Fibroblast of villous mesenchyme (primary cell): ENCODE measurements at places on chromosomes 2 and 18.

DNA sequence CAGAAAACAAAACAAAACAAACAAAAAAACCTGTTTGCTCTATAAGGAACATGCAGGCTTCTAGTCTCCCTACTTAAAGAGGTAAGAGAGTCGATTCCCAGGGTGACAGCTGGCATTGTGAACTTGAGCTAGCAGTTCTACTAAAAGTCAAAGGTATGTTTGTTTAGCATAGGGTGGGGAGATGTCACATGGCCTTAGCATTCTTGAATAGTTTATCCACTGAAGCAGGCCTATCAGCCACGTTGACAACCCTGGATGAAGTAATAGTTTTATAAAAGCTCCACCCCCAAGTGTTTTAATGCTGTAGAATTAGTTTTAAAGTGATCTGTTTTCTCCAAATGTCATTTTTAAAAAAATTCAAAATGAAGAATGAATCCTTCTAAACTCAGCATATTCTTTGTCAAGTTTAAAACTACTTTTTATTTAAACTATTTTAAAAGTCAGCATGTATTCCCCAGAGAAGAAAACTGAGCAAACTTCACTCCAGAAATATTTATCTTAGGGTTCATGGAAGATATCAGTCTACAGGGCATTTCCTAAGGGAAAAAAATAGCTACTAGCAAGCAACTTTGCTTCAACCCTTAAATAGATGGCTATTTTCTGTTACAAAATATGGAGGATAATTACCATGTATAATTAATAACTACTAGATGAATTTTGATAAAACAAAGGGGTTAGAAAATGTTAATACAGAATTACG, 1.7 kb downstream of the MYOM1 start:
- no peak for DNase-seq

DNA sequence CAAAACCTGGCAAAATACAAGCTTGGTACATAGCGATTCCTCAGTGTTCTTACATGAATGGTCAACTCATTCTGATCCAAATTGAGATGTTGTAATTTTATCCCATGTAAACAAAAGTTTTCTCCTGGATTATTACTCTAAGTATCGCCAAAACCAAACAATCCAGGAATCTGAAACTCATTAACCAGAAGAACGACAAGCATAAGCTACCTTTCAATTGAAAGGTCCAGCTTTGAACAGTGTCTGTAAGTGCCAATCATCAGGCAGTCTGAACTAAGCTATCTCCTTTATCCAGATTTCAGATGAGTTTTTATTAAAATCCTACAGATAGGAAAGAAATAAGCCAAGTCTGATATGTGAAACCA, 2.4 kb downstream of the MEX3C start:
- peak; percentile 7 for DNase-seq

GRCh38 chr2:191170301-191170636, 19.5 kb upstream of the STAT4 start:
- DNase-seq, result no peak

DNA sequence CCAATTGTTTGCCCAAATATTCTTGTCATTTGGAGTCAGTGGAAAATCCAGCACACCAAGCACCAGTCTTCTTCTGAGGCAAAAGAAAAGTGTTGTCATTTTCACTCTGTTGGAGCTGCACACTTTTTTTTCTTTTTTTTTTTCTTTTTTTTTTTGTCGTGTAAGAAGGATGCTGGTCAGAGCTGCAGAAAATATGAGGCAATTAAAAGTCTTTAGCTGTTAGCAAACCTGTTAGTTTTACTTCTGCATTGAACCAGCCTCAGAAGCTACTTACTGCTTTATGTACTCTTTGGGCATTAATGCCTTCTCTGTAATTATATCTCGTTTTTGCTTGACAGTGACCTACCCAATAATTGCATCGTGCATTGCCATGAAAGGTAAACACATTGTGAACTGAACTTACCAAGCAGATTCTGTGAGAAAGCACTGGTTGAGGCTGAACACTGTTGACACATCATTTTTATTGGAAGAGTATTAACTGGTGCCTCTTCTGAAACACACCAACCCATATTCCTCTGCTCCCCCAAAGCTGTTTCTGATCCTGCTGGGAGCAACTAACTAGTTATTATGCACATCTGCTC, 165.4 kb downstream of the CAPN13 start:
- DNase-seq, result no peak

DNA sequence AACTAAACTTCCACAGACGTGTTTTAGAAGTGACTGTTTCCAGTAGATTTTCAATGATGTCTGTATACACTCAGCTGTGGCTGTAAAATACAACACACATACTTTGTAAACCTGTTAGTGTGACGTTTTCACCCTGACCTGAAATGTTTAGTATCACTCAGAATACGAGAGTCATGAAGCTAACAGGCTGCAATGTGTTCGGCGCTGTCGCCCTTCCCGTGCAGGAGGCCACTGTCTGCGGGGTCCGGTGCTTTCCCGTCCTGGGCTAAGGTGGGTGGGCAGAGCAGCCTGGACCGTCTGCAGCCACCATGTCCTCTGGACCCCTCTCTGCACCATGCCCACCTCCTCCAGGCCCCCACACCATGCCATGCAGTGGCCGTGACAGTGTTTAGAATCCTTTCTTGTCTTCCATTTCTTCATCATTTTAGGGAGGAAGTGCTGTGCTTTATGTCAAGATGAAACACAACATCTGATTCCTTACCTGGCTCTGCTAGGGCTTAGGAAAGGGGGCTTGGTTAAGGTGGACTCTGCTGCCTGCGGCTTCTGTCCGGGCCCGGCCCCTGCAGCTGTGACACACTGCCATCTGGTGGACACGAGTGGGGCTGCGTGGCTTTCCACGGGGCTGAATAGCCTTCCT, 53.8 kb upstream of the RBM44 start:
- peak; percentile 66 for DNase-seq

DNA sequence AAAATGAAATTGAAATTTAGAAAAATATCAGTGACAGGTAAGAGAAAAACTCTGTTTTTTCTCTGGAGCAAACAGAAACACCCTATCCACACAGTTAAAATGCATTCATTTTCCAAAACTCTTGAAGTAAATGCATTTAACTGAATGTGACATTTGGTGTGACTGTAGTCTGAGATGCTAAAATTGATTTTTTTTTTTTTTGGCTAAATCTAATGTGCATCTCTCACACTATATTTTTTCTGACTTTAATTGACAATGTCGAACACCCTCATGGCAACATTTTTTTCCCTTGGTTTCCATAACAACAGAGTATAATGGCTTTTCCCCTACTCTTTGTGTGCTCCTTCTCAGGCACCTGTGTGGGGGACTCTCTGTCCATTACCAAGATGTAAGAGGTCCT, 366.4 kb downstream of the XIRP2 start:
- no peak for DNase-seq

DNA sequence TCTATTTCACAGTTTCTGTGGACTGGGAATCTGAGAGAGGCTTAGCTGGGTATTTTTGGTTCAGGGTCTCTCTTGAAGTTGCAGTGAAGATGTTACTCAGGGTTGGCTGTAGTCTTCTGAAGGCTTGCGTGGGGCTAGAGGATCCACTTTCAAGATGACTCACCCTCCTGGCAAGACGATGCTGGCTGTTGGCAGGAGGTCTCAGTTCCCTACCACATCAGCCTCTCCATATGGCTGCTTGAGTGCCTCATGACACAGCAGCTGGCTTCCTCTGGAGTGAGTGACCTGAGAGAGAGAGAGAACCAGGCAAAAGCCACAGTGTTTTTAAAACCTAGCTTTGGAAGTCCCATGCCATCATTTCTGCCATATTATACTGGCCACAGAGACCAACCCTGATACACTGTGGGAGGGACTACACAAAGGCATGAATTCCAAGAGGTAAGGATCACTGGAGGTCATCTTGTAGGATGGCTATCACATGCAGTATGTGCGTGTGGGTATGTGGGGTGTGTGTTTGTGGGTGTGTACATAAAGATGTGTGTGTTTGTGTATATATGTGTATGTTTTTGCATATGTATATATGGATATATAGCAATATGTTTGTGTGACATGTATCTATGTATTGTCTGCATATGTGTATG, 25.1 kb downstream of the DNPEP start:
- peak; percentile 85 for DNase-seq

- no peak for DNase-seq
Measured at GRCh38 chr2:58794916-58795315, 553.8 kb upstream of the FANCL start.

DNA sequence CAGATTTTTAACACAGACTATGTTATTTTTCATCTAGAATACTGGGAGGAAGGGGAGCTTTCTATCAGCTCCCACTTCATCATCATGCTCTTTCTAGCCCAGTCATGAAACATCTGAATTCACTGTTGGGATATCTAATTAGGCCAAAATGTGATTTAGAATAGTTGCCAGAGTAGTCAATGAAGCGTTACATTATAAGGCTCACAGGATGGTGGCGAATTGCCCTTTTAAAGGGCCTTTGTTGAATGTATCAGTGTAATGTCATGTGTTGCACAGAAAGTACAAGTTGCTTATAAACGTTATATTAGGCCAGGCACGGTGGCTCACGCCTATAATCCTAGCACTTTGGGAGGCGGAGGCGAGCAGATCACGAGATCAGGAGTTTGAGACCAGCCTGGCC, 45.6 kb downstream of the PDE1A start:
- DNase-seq, result no peak

- no peak for DNase-seq
Measured at GRCh38 chr2:23586741-23587306, 201.8 kb downstream of the KLHL29 start.

DNA sequence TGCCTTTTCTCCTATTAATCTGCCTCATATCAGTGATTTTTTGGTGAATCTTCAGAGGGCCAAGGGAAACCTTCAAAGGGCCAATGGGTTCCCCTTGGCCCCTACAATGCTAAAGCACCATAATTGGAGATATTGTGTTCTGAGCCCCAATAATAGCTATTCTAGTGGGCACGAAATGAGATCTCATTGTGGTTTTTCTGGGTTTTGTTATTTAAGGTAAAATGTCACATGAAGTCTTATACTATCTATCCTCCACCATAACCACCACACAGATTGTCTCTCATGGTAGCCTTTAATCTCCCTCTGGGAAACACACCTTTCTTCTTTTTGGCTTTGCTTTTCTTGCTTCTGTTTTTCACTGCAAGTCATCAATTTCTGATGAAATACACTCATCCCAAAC, 152.8 kb downstream of the B3GNT2 start:
- DNase-seq, result no peak

DNA sequence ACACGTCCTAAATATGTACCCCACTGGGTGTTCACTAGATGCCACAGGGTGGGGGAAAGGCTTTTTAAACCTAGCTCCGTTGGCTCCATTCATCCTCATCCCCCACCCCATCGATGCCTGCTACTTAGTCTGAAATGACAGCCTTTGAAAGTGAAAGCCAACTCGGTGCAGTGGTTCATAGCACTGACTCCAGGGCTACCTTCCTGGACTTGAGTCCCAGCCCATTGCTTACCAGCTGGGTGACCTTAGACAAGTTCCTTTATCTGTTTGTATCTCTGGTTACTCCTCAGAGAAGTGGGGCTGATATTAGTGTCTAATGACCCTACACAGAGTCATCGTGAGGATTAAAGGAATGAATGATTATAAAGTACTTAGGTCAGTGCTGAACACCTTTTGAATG, 24.4 kb downstream of the EHD3 start:
- DNase-seq, result no peak

- DNase-seq, result no peak
Measured at GRCh38 chr2:234723400-234723799, 226.5 kb upstream of the ARL4C start.

DNA sequence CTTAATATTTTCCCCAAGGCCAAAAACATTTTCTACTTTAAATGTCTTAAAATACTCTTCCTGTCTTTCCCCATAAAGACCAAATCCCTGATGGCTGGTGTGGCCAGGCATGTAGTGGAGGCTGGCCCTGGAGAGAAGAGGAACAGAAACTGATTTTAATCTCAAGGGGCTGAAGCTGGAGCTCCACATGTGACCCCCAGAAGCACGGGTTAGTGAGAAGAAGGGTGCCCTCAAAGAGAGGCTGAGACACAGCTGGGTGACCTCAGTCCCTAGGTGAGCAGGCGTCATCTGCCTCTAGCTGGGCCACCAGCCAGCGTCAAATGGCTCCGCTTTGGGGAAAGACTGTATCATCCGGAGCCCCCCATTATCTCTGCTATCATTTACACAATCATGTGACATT, 19.3 kb upstream of the TMEM18 start:
- no peak for DNase-seq

GRCh38 chr18:37084912-37085311, 256.0 kb downstream of the KIAA1328 start:
- no peak for DNase-seq

- no peak for DNase-seq
Measured at GRCh38 chr2:144324446-144325045, 195.4 kb downstream of the ZEB2 start.

DNA sequence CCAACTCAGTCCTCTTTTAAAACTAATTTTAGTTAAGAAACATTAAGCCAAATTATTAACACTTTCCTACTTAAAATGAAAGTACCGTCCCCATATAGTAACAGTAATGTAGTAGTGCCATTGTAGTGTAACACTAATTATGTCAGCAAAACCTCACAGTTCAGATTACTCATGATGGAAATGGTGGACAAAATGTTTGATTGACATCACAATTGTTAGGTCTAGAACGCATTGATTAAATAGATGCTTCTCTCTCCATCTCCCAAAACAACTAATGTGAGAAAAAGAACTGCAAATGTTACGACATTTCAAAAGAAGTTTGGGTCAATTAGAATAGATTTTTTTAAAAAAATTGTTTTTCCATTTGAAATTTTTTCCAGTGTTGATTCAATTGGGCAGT, 1.2 kb upstream of the ATF2 start:
- DNase-seq, result no peak

DNA sequence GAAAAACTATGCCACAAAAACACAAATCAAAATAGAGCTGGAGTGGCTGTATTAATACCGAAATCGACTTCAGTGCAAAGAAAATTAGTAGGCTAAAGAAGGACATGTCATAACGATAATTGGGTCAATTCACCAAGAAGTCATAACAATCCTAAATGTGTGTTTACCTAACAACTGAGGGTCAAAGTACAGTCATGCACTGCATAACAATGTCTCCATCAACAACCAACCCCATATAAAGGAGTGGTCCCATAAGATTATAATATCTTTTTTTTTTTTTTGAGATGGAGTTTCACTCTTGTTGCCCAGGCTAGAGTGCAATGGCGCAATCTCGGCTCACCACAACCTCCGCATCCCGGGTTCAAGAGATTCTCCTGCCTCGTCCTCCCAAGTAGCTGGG, 87.5 kb downstream of the NAB1 start:
- DNase-seq, result no peak
